Uterine smooth muscle cell (primary cell): ENCODE measurements at places on chromosomes 12 and 14. TPM values are rescaled to one million over a fixed set of nuclear protein-coding genes. Genes with fewer than 3 reads are reported as not detected.

IL26 gene
- total RNA-seq, result not detected in 2 replicates

RHEBL1 gene
- total RNA-seq, result 0.62 and 1.8 TPM in 2 replicates

AMHR2 gene
- not detected in 2 replicates for total RNA-seq

PRH1 gene
- 21.8 and 27.1 TPM in 2 replicates for total RNA-seq

RFLNA gene
- total RNA-seq, result 0.33 and 0.50 TPM in 2 replicates
